Motor neuron (in vitro differentiated cells): ENCODE measurements at places on chromosomes 16 and 17.

DNA sequence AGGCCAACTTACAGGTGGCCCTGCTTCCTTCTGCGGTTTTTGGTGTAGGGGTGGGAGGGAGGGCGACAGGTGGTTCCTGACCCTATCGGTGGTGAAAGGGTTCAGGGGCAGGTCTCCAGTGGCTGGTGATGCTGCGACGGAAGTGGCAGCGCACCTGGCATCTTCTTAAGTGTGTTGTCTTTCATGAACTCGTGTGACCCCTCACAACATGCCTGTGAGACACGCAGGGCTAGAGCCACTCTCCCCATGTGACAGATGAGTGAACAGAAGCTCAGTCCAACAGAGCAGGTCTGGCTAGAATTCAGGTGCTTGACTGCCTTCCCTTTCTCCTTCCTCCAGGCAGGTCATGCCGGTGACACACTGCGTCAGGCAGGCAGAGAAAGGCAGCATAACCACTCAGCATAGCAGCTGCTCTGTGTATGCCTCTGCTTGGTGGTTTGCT, 8.0 kb downstream of the TNFAIP1 start:
- no peak for ATAC-seq

DNA sequence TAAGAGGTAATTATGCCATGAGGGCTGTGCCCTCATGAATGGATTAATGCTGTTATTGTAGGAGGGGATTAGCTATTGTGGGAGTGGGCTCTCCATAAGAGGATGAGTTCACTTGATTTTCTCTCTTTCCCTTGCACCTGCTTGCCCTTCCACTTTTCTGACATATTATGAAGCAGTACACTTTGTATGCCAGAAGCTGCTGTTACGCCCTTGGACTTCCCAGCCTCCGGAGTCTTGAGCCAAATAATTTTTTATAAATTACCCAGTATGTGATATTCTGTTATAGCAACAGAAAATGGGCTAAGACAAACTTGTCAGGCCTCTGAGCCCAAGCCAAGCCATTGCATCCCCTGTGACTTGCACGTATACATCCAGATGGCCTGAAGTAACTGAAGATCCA, 38.4 kb downstream of the PSMD12 start:
- ATAC-seq = no peak

DNA sequence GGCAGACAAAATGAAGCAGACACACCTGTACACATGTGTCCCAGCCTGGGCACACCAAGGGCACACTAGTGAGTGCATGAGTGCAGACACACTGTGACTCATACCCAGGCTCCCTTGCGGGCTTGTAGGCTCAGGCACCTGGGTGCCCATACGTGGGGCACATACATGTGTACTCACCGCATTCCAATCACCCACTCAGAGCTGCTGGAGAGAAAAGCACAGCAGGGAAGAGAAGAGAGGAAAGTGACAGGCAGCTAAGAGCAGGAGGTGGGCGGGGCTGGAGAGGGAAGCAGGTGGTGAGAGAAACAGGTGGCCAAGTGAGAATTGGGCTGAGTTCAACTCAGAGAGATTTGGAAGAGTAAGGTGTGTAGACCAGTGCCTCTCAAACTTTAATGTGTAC, 54.0 kb downstream of the TMEM132E start:
- no peak for ATAC-seq

GRCh38 chr16:23296994-23297393, 5.1 kb upstream of the SCNN1B start:
- no peak for ATAC-seq

GRCh38 chr16:2960183-2961010, 3.7 kb upstream of the KREMEN2 start:
- no peak for ATAC-seq
